DMS 273 treated with DMSO at 0.1 percent for 48 hours (cell line): ENCODE measurements at places on chromosomes 4 and X.

GRCh38 chr4:924107-925096, 7.7 kb downstream of the GAK start:
- DNase-seq: no peak

DNA sequence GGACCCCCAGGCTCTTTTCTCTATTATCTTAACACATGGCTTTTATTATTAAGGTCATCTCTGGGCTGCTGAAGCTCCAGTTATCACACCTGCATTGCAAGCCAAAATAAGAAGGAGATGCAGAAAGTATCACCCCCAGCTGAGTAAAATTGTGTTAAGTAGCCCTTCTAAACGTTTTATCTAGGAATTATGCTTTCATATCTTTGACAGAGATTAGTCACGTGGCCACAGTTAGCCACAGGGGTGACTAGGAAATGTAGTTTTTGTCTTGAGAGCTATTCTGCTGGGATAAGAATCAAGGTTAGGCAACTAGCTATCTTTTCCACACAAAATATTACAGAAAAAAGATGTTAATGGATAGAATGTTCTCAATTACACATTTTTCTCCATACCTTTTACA, 102.1 kb downstream of the ANXA3 start:
- DNase-seq: no peak

GRCh38 chrX:29066516-29066915, 479.3 kb downstream of the IL1RAPL1 start:
- no peak for DNase-seq

GRCh38 chrX:1528186-1528883, 8.7 kb downstream of the P2RY8 start:
- DNase-seq: no peak

DNA sequence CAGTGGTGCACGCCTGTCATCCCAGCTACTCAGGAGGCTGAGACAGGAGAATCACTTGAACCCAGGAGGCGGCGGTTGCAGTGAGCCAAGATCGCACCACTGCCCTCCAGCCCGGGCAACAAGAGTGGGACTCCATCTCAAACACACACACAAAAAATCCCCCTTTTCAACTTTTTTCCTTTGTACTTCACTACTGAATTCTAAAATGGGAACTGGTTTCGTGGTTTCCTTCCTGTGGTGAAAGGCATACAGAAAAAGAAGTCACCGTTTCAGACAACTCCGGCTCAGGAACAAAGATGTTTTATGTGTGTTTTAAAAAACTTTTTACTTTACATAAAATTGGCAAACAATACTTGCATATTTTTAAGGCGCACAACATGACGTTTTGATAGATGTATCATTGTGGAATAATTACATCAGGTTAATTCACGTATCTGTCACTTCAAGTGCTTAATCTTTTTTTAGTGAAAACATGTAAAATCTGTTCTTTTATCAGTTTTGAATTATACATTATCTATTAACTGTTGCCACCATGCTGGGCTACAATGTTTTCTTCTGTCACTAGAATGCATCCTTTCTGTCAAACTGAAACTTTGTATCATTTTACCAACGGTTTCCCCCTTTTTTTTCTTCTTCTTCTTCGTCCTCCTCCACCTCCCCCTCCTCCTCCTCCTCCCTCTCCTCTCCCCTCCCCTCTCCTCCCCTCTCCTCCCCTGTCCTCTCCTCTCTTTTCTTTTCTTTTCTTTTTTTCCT, 186.0 kb downstream of the CRLF2 start:
- no peak for DNase-seq

DNA sequence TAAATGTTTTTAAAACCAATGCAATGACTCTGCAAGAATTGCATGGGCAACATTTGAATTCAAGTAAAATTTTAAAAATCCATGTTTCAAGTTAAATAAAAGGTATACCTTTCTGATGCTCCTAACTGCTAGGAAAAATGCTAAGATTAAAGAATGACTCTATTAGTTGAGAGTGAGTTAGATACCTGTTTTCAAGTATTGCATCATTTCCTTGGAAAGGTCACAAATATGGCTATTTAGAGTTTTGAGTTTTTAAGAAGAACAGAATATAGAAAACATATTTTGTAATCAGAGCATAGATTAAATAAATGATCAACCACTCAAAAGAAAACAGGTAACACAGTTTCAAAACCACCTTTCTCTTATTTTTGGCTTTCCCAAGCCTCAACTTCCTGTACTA, 18.3 kb upstream of the NPY2R start:
- DNase-seq: no peak

- no peak for DNase-seq
Observed at GRCh38 chr4:43564107-43564506, 671.6 kb downstream of the GRXCR1 start.

DNA sequence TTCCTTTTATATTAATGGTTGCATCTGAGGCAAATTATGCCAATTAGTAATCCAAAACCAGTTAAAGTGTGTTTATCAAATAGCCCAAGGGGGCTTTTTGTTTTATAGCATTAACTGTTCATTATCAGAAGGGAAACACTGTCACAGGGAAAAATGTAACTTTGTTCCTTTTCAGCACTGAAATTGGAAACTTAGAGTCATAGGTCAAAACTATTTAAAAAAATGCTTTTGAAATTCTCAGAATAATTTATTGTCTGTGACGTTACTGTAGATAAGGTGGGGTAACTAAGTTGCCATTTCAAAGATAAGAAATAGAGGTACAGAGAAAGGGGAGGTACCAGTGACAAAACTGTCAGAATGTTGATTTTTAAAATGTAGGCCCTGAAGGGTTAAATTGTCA, 129.3 kb downstream of the AKAP4 start:
- no peak for DNase-seq

- DNase-seq: no peak
Observed at GRCh38 chr4:41524425-41524824, 13.5 kb upstream of the LIMCH1 start.

GRCh38 chr4:94978904-94979303, 221.1 kb downstream of the BMPR1B start:
- no peak for DNase-seq

DNA sequence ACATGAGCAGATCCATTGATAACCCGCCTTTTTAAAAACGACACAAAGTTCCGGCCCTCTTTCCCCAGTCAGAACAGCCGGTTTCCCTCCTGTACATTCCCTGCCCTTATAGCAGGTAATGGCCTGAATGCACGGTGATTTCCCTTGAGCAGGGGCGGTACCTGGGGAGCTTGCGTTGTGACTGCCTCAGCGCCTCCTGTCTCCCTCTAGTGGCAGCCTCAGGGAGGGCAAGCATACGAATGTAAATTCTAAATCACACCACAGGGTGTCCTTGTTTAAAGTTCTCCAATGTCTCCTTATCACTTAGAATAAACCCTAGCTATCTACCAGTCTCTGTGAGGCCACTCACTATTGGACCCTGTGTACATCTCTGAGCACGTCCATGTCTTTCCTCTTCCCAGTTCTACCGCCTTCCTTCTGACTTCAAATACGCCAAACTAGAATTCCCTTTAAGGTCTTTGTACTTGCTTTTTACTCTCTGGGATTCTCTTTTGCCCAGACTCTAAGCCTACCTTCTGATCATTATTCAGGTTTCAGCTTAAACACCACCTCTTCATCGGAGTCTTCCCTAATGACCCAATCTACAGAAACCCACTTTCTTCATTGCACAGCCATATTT, 18.4 kb upstream of the LDB2 start:
- DNase-seq: peak; percentile 1

DNA sequence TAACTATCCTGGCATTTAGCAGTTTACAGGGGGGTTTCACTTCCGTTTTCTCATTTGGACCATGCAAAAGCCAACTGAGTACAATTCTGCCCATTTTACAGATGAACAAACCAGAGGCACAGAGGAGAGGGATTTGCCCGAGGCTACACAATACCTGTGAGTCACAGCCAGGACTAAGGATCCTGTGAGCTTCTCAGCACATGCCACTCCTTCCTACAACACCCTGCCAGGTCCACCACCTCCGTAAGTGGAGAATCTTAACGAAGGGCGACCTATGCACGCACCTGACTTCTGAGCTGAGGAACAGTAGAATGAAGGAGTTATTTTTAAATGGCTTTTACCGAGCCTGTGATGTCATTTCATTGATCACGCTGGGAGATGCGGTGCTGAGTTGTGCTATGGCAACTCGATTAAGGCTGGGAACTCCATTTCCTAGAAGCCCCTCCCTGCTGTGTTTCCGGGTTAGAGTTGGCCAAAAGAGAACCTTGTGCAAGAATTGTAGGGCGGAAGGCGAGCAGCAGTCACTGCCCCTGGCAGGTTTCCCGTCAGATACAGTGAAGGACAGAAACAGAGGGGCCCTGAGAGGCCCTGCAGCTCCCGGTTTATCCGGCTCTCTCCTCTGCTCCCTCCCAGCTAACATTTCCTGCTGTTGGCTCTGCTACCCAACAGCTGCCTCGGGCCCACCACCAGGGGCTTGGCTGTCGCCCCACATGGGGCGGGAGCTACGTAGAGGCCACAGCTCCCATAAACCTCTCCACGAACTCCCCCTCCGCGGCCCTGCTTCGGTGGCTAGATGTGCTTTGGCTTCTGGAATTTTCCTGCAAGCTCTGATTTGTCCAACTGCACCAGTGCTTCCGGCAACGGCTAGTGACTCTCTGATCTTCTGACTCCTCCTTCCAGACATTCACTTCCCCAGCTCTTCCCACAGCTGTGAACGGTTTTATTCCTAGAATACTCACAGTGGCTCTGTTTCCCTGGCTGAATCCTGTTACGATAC, 75.1 kb upstream of the USP9X start:
- peak; percentile 49 for DNase-seq

DNA sequence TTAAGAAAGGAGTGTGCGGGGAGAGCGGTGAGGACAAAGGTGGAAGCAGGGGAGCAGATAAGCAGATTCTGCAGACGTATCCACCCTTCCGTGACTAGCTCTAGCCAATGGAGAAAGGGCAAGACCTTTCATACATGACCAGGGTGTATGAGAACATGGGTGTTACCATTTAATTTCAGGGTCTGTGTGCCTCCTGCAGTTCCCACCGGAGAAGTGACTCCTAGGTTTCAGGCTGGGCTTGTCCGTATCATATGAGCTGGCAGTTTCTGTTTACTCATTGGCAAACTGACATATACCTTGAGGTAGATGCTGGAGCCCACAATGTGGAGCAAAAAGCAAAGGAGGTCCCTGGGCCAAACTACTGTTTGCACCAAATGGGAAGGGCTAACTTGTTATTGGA, 6.8 kb downstream of the RBM47 start:
- DNase-seq: no peak

GRCh38 chr4:24704149-24704548, 91.2 kb upstream of the SOD3 start:
- no peak for DNase-seq

GRCh38 chrX:118706681-118707080, 20.7 kb upstream of the IL13RA1 start:
- DNase-seq: no peak

DNA sequence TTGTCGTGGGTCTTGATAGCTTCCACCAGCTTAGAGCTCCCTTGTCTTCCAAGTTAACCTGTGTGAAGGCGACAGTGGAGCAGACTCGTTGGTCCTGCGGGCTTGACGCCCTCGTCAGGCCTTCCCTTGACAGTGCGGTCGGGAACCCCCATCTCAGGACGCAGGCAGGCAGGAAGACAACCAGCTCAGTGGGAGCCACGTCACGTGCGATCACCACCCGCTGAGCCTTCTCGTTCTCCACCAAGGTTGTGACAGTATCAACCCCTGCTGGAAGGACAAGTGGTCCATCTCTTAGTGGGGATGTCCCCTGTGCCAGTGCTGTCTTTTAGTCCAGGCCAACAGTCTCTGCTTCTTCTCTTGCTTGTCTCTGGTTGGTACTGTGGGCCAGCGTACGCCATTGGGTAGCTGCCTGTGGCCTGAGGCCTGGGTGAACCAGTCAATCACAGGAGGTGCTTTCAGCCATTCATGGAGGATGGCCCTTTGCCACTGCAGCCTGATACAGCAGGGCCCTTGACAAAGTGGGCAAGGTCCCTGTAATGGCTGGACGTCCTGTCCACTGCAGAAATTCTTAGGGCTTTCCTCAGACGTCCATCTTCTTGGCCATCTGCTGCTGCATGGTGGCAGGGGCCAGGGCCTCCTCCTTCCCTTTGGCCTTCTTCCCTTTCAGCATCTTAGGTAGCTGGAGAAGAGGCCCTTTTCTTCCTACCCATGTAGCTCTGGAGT, 31.4 kb downstream of the RGS12 start:
- DNase-seq: no peak

GRCh38 chr4:8819473-8820177, 52.0 kb downstream of the HMX1 start:
- DNase-seq: no peak

DNA sequence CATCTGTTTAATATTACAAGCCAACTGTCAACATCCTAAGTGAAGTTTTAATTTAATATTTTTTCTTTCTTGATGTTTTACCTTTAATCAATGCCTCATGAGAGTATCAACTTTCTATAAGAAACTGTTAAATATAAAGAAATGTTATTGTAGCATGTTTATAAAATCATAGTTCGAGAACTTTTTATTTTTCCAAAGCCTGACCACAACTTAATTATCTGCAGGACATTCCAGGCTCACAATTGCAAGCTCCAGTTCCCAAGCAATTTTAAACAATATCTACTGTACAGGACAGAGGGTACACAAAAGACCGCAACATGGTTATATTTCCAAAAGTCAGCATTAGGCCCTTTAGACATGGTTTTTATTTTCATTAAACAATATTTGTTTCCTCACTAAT, 20.1 kb downstream of the STX18 start:
- no peak for DNase-seq

GRCh38 chr4:76787898-76788297, 110.0 kb downstream of the SOWAHB start:
- no peak for DNase-seq

DNA sequence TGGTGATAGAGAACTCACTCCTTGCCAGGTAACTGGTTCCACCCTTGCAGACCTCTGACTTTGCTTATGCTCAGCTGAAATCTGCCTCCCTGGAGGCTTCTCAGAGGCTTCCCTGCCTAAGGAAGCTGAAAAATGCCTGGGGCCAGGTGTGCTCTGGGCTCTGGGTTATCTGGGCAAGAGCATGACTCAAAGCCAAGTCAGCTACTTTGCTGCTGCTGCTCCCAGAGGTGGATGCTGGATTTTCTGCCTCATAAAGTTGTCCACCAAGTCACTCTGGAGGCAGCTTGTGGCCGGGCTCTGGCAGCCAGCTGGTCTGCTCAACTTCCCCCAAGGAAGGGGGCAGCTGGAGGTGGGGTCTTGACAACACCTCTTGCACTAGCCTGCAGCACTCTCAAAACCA, 132.7 kb downstream of the PJA1 start:
- DNase-seq: no peak

DNA sequence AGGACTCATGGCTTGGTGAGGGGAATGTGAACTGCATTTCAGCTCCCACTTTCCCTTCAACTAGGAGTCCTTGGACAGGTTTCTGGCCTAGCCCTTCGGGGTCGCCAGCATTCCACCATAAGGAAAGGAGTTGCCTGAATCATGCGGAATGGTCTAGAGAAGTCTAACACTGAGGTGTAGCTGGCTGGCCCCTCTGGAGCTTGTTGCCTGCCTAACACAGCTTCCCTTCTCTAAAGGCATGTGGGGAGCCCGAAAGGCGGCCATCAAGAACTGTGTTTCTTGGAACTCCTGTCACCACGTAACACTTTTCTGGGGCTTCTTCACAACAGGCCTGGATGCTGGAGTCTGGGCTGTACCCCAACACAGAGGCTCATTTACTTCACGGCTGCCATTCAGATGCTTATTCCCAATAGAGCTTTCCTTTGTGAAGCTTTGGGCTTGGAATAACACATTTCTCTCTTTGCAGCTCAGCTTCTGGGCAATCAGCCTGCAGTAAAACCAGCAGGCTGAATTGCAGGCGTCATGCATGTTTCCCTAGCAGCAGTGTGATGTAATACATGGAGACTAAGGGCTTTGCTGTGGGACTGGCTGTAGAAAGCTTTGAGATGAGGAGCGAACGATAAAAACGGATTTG, 5.4 kb downstream of the GABRQ start:
- DNase-seq: no peak

GRCh38 chr4:67674098-67674497, 26.9 kb downstream of the UBA6 start:
- no peak for DNase-seq
